COLO829 (cell line): ENCODE measurements at places on chromosomes 6 and 20.
A peak's percentile ranks its signal among the peaks of the same experiment; 100 is the strongest.

DNA sequence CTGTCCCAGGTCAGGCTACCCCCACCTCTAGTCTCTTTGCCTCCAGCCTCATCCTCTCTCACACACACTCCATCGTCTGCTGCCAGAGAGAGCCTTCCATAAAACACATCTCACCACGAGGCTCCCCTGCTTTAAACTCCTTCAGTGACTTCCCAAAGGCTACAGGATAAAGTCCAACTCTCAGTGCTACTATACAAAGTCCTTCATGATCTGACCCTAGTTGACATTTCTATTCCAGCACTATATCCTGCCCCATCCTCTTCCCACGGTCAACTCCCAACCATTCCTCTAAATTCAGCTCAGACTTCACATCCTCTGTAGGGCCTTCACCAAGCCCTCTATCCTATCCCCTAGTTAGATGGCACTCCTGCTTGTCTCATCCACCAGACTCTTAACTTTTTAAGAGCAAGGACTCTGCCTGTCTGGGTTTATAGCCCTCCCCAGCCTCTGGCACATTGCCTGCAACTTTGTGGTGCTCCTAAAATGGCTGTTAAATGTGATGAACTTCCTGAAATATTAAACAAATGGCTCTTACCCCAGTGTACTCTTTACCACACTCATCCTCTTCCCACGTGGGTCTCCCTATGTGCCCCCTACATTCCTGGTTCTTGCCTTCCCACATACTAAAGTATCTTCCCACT lies 36.1 kb downstream of the KIF16B start:
- no peak for DNase-seq

DNA sequence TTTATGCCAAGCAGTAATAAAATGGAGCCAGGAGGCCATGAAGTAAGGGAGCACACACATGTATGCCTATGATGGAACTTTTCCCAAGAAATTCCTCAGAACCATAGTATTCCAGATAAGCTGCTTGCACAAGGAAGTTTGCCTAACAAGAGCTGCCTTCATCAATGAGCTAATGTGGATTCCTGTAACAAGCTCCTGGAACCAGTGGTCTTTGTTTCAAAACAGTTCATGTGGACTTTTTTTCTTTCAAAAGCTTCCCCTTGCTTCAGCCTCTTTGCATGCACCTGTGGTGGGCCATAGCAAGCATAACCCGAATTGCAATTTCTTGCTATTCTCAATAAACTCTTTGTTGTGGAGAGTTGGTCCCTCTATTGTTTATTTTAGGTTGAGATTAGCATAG lies 359.6 kb downstream of the UTRN start:
- no peak for DNase-seq

DNA sequence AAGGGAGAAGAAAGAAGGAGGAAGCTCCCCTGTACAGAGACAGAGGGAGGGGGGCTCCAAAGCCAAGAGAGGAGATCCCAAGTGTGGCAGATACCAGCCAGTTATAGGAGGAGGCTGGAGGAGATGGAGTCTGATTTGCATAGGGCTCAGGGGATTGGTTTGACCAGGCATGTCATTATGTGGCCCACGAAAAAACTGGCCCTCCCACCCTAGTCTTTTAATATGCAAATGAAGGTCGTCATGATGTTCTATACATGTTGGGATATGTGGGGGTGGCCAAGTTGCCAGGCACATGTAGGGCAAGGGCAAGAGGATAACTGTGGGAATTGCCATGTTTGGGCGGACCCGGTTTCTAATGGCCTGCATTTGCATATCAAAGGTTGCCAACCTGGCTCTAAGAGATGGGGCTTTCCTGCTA lies 17.6 kb upstream of the ZFP64 start:
- no peak for DNase-seq

DNA sequence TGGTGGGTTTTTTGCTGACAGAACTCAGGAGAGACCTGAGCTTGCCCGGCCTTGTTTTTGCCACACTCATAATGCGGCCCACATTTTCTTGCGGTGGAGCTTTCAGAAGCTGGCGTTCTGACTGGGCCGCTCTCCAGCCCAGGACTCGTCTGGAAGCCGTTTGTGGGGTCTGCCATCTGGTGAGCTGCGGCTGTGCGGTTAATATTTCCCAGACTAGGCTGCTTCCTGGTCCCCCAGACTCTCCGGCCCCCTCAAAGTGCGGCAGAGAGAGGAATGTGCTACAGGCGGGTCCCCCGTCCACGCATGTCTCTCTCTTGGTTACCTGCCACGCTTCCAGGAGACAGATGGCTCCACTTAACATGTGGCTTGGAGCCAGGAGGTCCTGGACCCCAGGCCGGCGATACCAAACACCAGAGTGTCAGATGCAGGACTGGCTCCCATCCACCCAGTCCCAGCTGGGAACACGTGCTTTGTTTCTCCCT lies 128.9 kb upstream of the PMEPA1 start:
- no peak for DNase-seq

- no peak for DNase-seq
These were observed 429.6 kb upstream of the PLCB4 start for GRCh38 chr20:8639112-8639778.

DNA sequence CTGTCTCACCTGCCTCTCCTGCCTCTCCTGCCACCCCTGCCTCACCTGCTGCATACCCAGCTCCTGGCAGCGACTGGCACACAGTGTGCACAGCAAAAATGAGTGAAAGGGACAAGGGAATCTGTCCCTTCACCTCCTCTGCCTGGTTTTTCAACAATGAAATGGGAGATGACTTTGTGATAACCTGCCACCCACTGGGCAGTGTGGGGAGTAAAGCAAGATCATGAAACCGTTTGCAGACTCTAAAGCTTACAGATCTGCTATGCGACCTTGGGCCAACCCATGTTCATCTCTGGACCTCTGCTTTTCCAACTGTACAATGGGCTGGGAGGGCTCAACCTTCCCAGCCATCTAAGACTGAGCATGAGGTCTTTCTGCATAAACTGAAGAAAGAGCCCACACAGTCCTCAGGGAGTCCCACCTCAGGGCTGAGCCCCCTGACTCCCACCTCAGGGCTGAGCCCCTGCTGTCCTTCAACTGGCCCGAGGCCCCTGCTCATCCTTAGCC lies 81.1 kb downstream of the RIPOR3 start:
- DNase-seq, result no peak

DNA sequence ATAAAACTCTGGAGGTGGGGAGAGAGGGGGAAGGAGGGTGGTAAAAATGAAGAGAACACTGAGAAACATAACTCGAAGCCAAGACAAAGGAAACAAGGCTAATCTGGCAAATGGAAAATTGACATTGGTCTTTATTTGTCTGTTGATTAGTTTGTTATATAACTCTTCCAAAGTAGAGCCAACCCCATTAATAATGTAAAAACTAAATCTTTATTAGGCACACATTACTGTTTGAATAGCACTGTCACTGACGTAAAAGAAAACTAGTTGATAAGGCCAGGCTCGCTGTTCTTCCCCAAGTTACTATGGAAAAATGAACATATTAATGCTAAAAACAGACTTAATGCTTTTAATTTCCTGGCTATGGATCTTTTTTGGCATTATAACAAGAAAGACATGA lies 110.0 kb downstream of the MAP3K5 start:
- DNase-seq, result no peak

- no peak for DNase-seq
These were observed 1.3 kb upstream of the RUNX2 start for GRCh38 chr6:45326698-45327417.

DNA sequence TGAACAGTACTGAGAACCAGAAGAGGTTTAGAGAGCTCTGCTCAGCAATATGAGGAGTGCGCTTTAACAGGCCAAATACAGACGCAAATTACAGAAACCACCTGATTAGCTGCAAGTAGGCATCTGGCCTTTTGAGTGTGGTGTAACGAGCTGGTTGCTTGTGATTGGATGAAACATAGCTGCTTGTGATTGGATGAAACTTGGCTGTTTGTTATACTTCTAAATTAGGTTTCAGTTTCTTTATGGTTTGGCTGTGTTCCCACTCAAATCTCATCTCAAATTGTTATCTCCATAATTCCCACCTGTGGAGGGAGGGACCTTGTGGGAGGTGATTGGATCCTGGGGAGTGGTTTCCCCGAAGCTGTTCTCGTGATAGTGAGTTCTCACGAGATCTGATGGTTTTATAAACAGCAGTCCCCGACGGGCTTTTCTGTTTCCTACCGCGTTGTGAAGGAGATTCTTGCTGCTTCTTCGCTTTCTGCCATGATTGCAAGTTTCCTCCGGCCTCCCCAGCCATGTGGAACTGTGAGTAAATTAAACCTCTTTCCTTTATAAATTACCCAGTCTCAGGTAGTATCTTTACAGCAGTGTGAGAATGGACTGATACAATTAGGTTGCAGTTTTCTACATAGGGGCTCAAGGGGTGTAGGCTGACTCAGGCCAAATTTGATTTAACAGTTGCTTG lies 655.9 kb upstream of the MAN1A1 start:
- DNase-seq, result peak; percentile 11

- DNase-seq, result no peak
These were observed 198.7 kb downstream of the GMPR start for GRCh38 chr6:16437095-16437494.

GRCh38 chr6:157432892-157433265 lies 51.9 kb downstream of the ZDHHC14 start:
- no peak for DNase-seq

GRCh38 chr20:21270806-21271205 lies 32.3 kb upstream of the XRN2 start:
- DNase-seq, result no peak

- DNase-seq, result no peak
These were observed 92.4 kb downstream of the PSMG4 start for GRCh38 chr6:3351105-3351676.

GRCh38 chr20:42112161-42112560 lies 494.0 kb upstream of the CHD6 start:
- no peak for DNase-seq

DNA sequence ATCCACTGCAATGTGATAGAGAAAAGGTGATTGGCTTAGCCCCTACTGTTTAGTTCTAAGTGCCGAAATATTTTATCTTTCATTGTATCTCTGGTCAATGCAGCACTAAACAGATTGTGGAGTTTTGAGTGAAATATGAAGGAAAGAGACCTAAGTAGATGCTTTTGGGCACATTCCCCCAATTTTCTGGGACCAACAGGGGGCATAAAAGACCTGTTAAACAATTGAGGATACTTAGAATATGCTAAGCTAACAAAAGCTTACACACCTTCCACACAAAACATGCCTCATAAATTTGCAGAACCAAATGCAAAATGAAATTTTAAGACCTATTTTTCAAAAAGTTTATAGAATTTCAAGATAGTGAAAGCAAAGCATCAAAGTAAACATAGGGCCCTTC lies 746.9 kb downstream of the TBC1D32 start:
- no peak for DNase-seq

DNA sequence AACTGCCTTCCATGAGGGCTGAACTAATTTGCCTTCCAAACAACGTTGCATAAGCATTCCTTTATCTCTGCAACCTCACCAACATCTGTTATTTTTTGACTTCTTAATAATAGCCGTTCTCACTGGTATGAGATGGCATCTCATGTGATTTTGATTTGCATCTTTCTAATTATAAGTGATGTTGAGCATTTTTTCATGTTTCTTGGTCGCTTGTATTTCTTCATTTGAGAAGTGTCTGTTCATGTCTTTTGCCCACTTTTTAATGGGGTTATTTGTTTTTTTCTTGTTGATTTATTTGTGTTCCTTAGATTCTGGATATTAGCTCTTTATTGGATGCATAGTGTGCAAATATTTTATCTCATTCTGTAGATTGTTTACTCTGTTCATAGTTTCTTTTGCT lies 46.4 kb downstream of the TNFAIP3 start:
- DNase-seq, result no peak

- DNase-seq, result no peak
These were observed 687 bp upstream of the HTR1B start for GRCh38 chr6:77463861-77464494.

DNA sequence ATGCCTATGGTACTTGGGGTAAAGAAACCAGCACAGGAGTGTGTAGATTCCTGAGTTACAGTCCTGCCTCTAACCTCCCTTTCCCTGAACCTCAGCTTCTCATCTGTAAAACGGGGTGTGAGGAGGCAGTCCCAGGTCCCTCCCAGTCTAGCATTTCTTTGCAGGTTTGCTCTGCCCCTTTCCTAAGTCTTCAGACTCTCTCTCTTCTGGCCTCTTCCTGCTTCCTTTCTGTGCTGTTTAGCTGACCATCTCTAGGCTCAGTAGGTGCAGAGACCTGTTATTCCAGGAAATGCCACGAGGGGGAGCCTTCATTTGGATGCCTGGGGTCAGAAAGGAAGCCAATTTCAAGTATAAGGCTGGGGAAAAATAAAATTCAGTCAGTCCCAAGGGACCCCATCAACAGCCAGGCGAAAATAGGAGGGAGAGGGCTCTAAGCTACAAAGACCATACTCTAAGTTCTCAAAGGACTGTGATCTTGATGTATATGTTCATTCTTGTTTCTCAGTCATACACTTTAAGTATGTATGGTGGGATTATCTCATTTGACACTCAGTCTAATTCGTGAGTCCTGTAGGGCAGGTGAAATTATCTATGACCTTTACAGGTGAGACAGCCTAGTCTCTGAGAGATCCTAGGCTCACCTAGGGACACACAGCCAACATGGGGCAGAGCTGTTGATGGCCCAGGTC lies 89.1 kb downstream of the NCR2 start:
- DNase-seq, result peak; percentile 89

DNA sequence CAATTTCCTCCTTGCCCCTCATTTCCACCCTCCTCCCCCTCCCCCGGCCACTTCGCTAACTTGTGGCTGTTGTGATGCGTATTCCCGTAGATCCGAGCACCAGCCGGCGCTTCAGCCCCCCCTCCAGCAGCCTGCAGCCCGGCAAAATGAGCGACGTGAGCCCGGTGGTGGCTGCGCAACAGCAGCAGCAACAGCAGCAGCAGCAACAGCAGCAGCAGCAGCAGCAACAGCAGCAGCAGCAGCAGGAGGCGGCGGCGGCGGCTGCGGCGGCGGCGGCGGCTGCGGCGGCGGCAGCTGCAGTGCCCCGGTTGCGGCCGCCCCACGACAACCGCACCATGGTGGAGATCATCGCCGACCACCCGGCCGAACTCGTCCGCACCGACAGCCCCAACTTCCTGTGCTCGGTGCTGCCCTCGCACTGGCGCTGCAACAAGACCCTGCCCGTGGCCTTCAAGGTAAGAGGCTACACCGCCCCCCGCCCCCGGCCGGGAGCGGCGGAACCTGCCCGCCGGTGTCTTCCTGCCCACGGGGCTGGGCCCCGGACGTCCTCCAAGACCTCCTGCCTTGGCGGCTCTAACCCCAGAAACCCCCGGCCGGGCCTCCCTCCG lies 44.9 kb upstream of the SUPT3H start:
- no peak for DNase-seq

DNA sequence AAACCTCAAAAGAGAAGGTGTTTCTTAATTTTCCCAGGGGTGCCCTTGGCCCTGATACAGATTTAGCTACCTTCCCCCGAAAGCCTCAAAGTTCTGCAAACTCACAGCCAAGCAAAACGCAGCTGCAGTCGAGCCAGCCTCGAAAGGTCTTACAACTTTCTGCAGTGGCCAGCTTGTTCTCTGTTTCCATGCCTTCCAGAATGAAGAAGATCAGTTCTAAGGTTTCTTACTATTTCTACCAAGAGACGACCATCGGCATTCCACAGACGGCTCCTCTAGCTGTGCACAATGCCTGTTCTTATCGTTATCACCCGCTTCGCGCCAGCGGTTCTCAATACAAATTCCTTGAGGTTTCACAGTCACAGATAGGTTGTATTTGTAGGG lies 28.5 kb upstream of the CCR6 start:
- DNase-seq, result no peak

- no peak for DNase-seq
These were observed 3.2 kb upstream of the FOXF2 start for GRCh38 chr6:1386038-1386709.
